ENCODE measurements at places on chromosomes 13 and 19.
A peak's percentile ranks its signal among the peaks of the same experiment; 100 is the strongest.

GRCh38 chr19:8259922-8260247 is 48.3 kb downstream of the CD320 start:
- DNase-seq = no peak

DNA sequence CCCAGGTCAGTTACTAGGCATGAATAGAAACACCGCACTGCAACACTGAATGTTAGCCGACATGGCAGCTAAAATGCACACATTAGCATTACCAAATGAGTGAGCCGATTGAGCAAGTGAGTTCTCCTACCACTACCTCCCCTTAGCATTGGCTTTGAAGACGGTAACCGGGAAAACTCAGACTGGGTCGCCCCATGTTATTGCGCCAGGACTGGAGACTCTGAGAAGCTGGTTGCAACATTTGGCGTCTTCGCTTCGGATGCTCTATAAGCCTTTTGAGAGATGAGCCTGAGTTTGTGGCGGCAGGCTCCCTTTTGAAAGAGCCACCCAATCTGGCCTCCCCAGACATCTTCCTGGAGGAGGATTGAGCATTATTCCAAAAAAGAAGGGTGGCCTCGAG is 68.5 kb upstream of the POMP start:
- DNase-seq = no peak

DNA sequence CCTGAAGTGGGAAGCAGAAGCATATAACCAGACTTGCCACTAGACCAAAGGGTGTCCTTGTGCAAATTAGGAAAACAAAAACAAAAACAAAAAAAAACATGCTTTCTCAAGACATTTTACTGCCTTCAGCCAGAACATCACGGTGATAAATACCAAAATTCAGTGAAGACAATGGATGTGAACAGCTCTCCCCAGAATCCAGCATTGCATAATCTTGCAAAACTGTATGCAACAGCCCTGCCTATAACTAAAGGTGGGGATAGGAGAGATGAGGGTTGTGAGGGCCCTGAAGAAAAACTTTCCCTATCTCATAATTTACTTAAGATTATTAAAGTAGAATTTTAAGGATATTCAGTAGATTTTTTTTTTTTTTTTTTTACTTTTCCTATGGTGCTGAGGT is 24.9 kb upstream of the NDFIP2 start:
- DNase-seq = no peak

- DNase-seq = no peak
Measured at GRCh38 chr19:12792853-12793289, 1.6 kb downstream of the JUNB start.

GRCh38 chr13:59371229-59371628 is 792.5 kb downstream of the DIAPH3 start:
- DNase-seq = no peak

DNA sequence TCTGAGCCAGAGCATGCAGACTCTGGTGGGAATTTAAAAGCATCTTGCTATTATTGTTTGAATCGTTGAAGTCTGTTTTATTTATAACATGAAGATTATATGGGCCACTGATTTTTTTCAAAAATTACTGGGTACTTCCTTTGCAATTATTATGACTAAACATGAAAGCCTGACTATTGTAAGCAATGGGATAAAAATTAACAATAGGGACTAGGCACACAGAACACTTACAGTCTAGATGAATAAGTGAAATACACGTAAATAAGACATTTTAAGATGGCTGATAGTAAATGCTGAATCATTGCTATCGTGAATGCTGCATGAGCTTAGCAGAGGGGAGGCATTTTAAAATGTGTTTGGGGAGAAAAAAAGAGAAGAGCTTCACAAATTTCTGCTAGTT is 81.0 kb upstream of the MAB21L1 start:
- DNase-seq = no peak

DNA sequence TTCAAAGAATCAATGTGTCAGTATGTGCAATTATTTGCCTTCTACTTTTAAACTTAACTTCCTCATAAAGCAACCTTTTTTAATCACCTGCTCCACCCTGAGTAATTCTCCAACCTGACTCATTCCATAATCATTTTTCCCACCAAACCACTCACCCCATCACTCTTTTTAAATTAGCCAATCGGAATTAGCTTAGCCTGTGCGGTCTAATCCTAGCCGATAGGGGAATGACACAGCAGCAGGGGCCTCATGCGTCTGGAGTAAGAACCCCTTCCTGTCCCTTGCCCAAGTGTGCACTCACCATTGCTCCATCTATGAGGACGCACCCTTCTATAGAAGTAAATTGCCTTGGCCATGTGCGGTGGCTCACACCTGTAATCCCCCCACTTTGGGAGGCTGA is 27.4 kb upstream of the ZNF83 start:
- DNase-seq = no peak

DNA sequence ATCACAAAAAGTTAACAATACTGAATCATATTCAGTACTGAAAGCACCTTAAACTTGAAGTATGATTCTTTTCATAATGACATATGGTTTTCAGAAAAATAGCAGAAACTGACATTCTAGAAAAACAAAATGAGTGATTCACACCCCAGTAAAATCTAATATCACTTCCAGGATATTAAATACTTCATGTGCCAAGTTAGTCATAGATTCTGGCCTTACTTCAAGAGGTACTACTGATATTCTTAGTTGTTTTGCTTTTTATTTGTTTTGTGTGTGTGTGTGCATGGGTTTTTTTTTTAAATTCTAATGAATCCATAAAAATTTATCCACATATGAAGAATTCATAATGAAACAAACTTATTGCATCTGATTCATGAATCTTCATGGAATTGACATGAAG is 207.9 kb upstream of the UFM1 start:
- no peak for DNase-seq

GRCh38 chr13:114226088-114226487 is 8.6 kb upstream of the CDC16 start:
- no peak for DNase-seq

- no peak for DNase-seq
Measured at GRCh38 chr19:7699417-7700401, 2.2 kb downstream of the FCER2 start.

DNA sequence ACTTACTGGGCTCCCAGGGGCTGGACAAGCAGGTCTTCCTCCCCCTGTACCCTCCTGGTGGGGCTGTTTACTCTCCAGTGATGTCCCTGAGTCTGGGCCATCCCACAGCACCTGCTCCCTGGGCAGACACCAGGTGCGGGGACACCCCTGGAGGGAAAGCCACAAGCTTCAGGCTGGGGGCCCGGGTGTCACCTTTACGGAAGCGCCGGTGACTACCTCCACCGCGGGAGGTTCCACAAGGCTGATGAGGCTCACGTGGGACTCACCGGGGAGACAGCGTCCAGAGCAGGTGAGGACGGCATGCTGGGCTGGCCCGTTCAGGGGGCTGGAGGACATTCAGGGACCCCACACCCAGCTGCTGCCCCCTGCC is 24.9 kb downstream of the NFILZ start:
- no peak for DNase-seq

DNA sequence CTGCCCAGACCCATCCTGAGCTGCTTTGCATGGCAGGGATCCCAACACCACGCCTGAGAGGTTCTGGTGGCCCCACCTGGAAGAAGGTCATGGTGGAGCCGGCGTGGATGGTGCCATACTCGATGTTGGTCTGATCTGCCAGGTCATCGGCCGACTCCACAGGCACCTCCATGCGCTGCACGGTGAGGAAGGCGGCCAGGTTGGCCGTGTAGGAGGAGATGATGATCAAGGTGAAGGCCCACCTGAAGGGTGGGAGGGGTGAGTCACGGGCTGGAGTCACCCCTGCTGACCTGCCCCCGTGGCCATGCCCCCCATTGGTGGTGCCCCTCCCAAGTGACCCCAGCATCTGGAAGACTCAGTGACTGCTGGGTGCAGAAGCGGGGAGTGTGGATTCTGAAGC is 12.5 kb upstream of the ATP1A3 start:
- DNase-seq = no peak

- DNase-seq = no peak
Measured at GRCh38 chr13:76461999-76462398, 424.2 kb downstream of the KCTD12 start.

- DNase-seq = no peak
Measured at GRCh38 chr13:57825066-57825465, 193.5 kb downstream of the PCDH17 start.

DNA sequence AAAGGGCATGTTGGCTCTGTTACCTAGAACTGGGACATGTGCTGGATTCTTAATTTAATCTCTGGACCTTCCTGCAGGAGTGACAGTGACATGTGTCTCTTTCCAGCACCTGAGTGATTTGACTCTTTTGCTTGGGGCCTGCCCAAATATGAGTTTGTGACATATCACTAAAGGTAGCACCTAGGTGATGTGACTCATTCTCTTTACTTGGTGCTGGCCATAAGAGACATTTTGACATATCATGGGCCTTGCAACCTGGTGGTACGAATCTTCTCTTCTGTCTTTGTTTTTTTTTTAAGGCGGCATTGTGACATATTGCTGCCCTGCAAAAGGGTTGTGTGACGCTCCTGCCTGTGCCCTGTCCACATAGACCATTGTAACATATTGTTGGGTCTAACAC is 65.9 kb upstream of the ZNF43 start:
- no peak for DNase-seq

GRCh38 chr13:40172878-40173277 is 493.6 kb downstream of the FOXO1 start:
- DNase-seq = no peak

DNA sequence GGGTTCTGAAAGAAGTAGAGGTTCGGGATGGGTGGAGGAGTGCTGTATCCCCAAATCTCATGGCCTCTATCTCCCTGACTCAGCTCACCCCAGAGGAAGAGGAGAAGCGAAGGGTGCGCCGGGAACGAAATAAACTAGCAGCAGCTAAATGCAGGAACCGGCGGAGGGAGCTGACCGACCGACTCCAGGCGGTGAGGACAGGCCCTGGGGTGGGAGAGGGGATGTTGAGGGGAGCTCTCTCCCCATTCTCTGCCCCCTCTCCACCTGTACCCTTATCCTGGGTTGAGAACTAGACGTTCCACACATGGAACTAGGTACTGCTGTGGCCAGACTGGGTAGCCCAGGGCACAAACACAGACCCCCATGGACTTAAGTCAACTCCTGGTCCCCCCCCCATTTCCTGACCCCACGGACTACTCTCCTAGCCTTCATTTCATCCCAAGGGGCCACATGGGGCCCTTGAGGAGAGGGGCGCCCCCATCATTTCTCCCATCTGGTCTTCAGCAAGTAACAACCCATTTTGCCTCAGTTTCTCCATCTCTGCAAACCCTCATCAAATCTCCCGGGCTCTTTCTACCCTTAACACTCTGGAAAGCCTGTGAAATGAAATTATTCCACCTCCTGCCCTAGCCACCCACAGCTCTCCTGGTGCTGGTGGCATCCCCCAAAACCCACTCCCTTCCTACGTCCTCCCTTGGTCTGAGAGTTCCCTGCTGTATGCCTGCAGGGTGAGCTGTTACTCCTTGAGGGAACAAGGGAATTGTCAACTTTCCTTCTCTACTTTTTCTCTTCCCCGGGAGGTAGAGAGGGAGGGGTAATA is 3.5 kb downstream of the FOSB start:
- no peak for DNase-seq

DNA sequence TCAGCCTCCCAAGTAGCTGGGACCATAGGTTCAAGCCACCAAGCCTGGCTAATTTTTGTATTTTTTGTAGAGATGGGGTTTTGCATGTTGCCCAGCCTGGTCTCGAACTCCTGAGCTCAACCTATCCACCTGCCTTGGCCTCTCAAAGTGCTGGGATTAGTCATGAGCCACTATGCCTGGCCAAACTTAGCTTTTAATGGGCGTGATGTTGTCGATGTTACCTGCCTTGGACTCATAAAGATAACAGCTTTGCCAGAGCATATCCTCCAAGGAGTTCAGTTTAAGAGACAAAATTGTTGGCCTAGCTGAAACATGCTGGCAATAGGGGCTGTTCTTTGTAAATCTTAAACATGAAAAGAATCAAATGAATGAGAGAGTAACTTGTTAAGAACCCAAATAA is 13.1 kb downstream of the POLR1D start:
- DNase-seq = no peak

GRCh38 chr19:6023085-6023682 is 45.2 kb upstream of the RANBP3 start:
- DNase-seq = no peak

- no peak for DNase-seq
Measured at GRCh38 chr13:111343186-111343805, 22.9 kb downstream of the TEX29 start.

DNA sequence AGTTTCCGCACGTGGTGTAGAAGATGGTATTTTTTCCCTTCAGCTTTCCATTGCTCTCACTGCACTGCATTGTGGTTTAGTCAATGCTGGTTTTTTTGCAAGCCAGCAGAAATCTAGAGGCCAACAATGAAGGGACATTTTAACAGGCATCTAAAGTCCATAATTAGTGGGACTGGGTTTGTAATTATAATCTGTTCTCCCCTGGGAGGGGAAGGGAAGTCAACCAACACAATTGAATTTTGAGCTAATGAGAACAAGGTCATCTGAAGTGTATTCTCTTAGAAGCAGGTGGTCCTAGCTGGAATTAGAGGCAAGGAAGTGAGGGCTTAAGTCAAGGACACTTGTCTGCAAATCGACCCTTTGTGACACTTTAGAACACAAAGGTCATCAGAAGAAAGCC is 156.4 kb downstream of the MYO16 start:
- no peak for DNase-seq

DNA sequence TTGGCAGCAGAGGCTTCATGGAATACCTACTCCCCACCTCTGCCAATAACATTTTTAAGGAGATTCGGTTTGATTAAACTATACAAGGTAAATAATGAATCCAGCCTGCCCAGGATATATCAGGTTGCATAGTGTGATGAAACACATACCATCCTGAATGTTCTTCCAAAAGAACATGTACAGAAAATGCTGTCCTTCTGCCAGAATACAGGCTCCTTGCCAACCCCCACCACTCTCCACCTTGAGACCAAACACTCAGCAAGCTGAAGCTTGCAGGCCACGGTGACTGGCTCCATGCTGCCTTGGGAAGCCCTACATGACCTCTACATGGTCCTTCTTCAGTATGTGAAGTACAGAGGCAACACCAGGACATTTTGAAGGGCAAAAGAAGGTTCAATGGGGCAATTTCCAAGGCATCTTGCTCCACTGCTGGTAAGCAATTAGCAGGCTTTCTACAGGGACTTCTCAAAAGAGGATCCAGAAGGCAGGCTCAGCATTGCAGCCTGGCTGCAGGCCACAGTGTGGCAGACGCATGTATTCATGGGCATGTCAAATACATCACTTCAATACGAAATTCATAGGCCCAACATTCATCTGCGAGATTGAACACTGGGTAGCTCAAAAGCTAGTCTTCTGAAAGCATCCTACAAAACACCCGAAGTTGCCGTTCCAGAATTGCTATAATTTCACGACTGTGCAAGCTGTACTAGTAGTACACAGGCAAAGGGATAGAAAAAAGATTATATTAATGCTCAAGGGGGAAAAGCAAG is 62.4 kb upstream of the SERP2 start:
- peak; percentile 75 for DNase-seq

DNA sequence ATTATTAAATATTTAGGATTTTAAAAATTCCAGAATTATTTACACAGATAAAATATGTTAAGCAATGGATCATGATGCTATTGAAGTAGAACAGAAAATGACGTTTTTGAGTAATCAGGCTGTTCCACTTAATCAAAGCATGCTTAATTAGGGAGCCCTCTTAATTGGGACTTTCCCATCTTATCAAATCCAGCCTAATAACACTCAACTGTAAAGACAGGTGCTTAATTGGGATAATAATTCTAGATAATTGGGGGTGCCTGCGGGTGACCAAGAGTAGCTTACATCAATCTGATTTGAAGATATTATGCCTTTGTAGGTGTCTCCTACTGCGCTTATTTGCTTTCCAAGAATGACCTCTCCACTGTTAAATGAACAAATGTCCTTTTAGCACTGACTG is 742.2 kb upstream of the SLITRK6 start:
- DNase-seq = no peak
